ENCODE measurements at places on chromosomes 2 and 18. TPM values are rescaled to one million over a fixed set of nuclear protein-coding genes. Genes with fewer than 3 reads are reported as not detected.

TMEM198 gene
- total RNA-seq: 2.3 TPM

ABCG5 gene
- not detected for total RNA-seq

SGPP2 gene
- total RNA-seq: not detected

ZNF804A gene
- 2.3 TPM for total RNA-seq

CCDC178 gene
- 0.29 TPM for total RNA-seq

TRIM54 gene
- total RNA-seq: not detected

SLC66A2 gene
- total RNA-seq: 64.3 TPM

EXOC6B gene
- 33.2 TPM for total RNA-seq

ACKR3 gene
- total RNA-seq: 3.0 TPM

EFHD1 gene
- total RNA-seq: not detected

CD207 gene
- total RNA-seq: not detected

EML6 gene
- total RNA-seq: 0.66 TPM

ATP8B1 gene
- 83.7 TPM for total RNA-seq

RNF152 gene
- 14.7 TPM for total RNA-seq

SLC38A11 gene
- 0.29 TPM for total RNA-seq

MERTK gene
- 0.29 TPM for total RNA-seq

CCDC150 gene
- 11.3 TPM for total RNA-seq

YPEL5 gene
- total RNA-seq: 87.3 TPM

PARD3B gene
- total RNA-seq: 15.7 TPM

EMILIN1 gene
- total RNA-seq: 366 TPM

CHST10 gene
- total RNA-seq: 5.2 TPM

PTPRM gene
- 43.8 TPM for total RNA-seq

LAMA1 gene
- 3.6 TPM for total RNA-seq

POTEJ gene
- not detected for total RNA-seq

AQP4 gene
- total RNA-seq: not detected

SMYD1 gene
- not detected for total RNA-seq

SF3B1 gene
- total RNA-seq: 180 TPM

HSPD1 gene
- total RNA-seq: 230 TPM

IL36G gene
- total RNA-seq: not detected

ADCYAP1 gene
- total RNA-seq: not detected

CXCR1 gene
- total RNA-seq: not detected

ARHGAP28 gene
- total RNA-seq: 13.4 TPM
